DMS53 (cell line): ENCODE measurements at places on chromosomes 5 and 9.

GRCh38 chr5:145551714-145552113 lies 283.4 kb downstream of the PRELID2 start:
- no peak for DNase-seq

- DNase-seq = no peak
Observed at GRCh38 chr5:112971276-112971675, 5.3 kb upstream of the DCP2 start.

GRCh38 chr9:75788006-75788634 lies 102.4 kb upstream of the PCSK5 start:
- DNase-seq = no peak

GRCh38 chr9:125835655-125836054 lies 88.5 kb downstream of the PBX3 start:
- DNase-seq = no peak

DNA sequence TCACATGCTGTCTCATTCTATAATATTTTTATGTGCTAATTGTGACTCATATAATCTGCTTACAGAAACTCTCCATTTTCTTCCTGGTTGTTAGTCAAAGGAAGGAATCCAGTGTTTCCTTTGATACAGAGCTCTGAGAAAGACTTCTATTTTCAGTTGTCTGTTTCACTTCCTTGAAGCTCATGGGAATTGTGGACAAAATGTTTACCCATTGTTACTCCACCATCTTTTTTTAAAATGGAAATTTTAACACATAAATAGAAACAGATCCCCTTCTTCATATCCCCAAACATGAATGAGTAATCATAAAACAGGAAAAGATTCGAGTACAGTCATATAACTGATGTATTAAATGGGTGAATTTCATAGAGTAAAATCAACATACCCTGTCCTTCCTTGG lies 42.0 kb upstream of the KCNN2 start:
- DNase-seq = peak; percentile 11

DNA sequence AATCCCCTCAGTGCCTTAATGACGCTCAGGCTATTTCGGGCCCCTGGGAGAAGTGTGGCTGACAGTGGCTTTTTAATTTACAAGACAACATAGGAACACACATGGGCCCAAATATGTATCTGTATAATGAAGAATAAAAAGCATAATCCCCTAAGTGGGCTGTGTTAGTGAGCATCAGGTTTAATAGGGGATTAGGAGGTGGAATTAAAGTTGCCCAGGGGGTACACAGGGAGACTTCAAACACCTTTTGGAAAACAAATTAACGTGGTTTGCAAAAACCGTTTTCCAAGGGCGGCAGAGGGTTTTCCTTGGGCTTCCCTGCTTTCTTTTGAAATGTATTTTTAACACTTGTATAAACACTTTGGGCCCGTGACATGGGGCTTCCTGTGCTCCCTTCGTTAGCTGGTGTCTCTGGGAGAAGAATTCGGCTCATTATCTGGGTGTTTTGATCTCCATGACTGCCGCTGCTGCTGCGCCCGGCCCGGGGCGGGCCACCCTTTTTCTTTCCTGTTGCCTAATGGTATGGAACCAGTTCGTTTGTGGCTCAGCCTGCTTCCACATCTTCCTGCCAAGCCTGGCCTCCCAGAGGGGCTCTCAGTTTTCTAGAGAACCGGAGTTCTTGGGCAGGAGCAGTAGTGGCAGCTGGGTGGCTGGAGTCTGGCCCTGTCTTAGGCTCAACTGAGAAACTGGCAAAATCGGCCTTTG lies 173.0 kb downstream of the MACROH2A1 start:
- DNase-seq = no peak

- peak; percentile 50 for DNase-seq
Observed at GRCh38 chr5:43000111-43000840, 39.8 kb downstream of the ANXA2R start.
